ENCODE measurements at places on chromosomes 13 and 19. TPM values are rescaled to one million over a fixed set of nuclear protein-coding genes. Genes with fewer than 3 reads are reported as not detected.

Gene KIR3DL2
- total RNA-seq: not detected

Gene ZSCAN4
- total RNA-seq: not detected

Gene ZNF480
- 6.1 TPM for total RNA-seq

Gene SYCN
- not detected for total RNA-seq

Gene PLIN4
- 0.15 TPM for total RNA-seq

Gene PRTN3
- total RNA-seq: 0.43 TPM

Gene TNNT1
- 140 TPM for total RNA-seq

Gene IGFL1
- 2.3 TPM for total RNA-seq

Gene IFNL2
- not detected for total RNA-seq

Gene DMPK
- total RNA-seq: 39.0 TPM

Data from A549 treated with AZD2906 at 1 μM for 4 hours (cell line).